ENCODE measurements at places on chromosomes 11 and 22. TPM values are rescaled to one million over a fixed set of nuclear protein-coding genes. Genes with fewer than 3 reads are reported as not detected.

Gene BIRC3
- 5.6 TPM for total RNA-seq

Gene REXO2
- 198 TPM for total RNA-seq

Gene OR2AT4
- not detected for total RNA-seq

Gene CALCA
- not detected for total RNA-seq

Gene KRTAP5-10
- total RNA-seq = not detected
